ENCODE measurements at places on chromosomes 7 and 10. TPM values are rescaled to one million over a fixed set of nuclear protein-coding genes. Genes with fewer than 3 reads are reported as not detected.

The WIPF3 gene
- total RNA-seq, result under 0.01 TPM

The TMEM196 gene
- total RNA-seq, result not detected

The TFPI2 gene
- total RNA-seq, result 140 TPM

The CALCR gene
- total RNA-seq, result under 0.01 TPM

The SLC18A3 gene
- under 0.01 TPM for total RNA-seq

The FKBP9 gene
- 224 TPM for total RNA-seq

- DNase-seq, result no peak
These were observed 30.5 kb downstream of the CREB5 start for GRCh38 chr7:28442540-28443420.

- no peak for DNase-seq
These were observed 82.4 kb downstream of the DLG5 start for GRCh38 chr10:77844177-77844576.

GRCh38 chr7:79298145-79298760, 155.2 kb downstream of the MAGI2 start:
- DNase-seq, result peak; percentile 78

GRCh38 chr7:117950601-117951260, 77.5 kb upstream of the CTTNBP2 start:
- no peak for DNase-seq

DNA sequence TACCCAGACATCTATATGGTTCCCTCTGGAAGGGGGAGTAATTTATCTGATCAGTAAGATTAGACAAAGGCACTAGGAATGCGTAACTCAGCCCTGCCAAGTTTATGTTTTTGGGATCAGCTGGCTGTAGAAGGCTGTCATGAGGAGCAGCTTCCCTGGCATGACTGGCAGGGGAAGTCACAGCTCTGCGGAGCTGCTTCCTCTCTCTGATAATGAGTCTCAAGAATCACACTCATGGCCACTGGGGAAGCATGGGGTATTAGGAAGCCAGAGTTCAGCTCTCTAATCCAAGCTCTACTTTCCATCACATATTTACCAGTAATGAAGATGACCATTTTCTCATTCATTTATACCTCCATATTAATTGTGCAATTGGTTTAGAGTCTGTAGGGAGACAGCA, 758.9 kb downstream of the GRM8 start:
- DNase-seq, result no peak

DNA sequence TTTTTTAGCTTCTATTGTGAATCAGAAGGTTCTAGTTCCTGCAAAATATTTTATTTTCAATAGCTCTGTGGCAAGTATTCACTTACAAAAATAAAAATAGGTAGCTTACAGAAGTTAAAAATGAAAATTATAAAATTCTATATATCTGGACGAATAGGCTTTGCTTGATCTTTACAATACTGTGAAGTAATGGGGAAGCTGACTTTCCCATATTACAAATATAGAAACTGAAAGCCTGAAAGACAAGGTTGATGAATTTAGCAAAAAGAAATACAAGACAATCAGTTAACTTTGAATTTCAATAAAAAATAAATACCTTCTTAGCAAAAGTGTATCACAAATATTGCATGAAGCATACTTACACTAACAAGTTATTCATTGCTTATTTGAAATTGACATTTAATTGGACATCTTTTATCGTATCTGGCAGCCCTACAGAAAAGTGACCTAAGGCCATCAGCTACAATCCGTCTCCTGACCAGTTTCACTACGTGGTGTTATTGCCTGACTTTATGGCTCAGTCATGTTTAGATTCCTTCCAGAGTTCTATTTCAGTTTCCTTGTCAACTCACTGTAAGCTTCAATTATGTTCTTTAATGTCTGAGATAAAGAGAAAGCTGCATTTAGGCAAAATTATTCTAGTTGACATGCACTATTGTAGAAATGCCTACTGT, 310.5 kb upstream of the HGF start:
- peak; percentile 28 for DNase-seq

GRCh38 chr7:108463613-108464012, 7.4 kb upstream of the NRCAM start:
- DNase-seq, result no peak

DNA sequence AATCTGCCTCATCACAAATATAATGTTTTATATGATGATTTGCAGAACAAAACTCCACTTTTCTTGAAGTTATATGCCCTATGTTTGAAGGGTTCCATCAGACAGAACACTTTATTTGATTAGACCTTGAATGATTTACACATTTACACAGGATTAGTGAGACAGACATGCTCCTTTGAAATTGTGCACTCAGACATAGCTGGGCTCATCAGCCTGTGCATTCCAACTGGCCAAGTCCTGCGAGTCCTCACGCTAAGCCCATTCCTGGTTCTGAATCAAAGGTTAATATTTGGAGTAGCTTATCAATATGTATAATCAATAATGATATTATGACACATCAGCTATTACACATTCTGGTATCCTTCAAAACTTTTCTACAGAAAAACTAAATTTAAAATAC, 173.6 kb downstream of the MBL2 start:
- no peak for DNase-seq

DNA sequence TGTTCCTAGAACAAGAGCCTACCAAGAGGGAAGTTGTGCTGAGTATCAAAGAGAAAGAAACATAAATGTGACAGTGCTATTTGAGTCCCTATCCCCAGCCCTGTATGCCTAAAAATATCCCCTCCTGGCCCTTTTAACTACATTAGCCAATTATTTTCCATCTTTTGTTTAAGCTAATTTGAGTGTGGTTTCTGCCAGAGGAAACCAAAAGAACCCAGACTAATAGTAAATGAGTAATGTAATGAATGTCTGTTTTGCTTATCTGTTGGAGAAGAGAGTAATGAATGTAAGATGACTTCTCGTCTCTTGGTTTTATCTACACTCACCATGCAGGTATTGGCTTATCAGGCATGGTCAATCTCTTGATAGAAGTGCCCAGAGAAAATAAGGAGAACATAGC, 134.4 kb upstream of the CDK1 start:
- DNase-seq, result no peak

- no peak for DNase-seq
These were observed 62.2 kb upstream of the FAM20C start for GRCh38 chr7:130222-130572.

DNA sequence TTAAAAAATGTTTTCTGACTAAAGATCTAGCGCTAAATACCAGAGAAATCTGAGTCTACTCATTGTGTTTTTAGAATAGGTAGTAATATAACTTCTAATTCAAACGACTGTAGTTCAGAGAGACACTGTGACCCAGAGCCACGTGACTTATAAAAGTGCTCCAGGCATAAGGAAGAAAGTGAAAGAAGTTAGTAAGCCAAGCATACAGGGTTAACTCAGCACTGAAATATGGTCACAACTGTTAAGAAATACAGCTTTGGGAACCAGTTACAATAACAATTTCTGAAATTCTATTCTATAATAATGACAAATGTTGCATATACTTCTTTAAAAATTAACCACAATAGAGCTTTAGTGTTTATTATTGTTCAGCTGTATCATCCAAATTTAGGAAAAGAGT, 119.1 kb downstream of the TFEC start:
- DNase-seq, result peak; percentile 4

GRCh38 chr10:132973903-132974241, 31.5 kb upstream of the CFAP46 start:
- no peak for DNase-seq

DNA sequence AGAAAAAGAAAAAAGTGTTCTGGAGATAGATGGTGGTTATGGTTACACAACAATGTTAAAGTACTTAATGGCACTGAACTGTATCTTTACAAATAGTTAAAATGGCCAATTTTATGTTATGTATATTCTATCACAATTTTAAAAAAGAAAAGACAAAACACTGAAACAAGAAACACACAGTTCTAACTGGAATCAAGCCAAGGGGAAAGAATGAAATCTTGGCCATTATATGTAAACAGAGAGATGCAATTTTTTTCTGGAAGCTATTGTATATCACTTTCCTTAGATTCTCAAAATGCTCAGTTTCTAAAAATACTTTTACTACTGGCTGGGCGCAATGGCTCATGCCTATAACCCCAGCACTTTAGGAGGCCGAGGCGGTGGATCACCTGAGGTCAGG, 4.1 kb downstream of the COA1 start:
- DNase-seq, result no peak

DNA sequence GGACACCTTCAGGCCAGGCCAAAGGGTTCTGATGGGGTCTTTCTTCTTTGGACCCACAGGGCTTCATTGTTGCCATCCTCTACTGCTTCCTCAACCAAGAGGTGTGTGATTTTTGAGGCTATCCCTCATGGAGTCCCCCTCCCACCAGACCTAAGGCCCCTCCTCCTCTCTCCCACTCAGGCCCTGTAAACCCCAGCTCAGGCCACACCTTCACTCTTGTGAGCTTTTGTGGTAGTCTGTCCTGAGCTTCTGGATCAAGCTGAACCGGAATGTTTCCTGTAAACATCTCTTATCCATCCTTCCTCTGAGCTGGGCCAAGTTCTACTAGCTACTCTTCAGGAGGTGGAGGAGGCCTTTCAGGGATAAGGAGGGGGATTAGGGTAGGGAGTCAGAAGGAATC, 13.5 kb downstream of the GHRHR start:
- DNase-seq, result no peak

DNA sequence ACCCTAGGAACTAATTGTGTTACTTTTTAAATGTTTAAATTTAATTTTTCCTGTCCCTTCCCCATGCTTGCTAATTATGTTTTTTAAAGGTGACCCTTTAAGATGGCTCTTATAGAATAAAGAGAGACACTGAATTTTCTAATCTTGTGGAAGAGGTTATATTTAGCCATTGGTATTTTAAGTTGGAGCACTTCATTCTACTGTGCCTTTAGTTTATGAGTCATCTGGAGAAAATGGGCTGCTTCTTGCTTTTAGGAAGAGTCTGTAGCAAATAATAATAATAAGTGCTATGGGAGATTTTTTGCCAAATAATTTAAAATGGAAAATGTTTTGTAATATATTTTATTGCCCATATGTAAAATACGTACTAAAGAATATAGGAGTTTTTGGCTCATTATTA, 139.7 kb downstream of the ADK start:
- peak; percentile 57 for DNase-seq

DNA sequence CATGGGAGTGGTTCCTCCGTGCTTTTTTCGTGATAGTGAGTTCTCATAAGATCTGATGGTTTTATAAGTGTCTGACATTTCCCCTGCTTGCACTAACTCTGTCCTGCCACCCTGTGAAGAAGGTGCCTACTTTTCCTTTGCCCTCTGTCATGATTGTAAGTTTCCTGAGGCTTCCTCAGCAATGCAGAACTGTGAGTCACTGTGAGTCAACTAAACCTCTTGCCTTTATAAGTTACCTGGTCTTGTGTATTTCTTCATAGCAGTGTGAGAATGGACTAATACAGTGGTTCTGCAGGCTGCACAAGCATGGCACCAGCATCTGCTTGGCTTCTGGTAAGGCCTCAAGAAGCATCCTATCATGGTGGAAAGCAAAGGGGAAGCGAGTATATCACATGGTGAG, 1144.6 kb downstream of the SORCS3 start:
- no peak for DNase-seq

DNA sequence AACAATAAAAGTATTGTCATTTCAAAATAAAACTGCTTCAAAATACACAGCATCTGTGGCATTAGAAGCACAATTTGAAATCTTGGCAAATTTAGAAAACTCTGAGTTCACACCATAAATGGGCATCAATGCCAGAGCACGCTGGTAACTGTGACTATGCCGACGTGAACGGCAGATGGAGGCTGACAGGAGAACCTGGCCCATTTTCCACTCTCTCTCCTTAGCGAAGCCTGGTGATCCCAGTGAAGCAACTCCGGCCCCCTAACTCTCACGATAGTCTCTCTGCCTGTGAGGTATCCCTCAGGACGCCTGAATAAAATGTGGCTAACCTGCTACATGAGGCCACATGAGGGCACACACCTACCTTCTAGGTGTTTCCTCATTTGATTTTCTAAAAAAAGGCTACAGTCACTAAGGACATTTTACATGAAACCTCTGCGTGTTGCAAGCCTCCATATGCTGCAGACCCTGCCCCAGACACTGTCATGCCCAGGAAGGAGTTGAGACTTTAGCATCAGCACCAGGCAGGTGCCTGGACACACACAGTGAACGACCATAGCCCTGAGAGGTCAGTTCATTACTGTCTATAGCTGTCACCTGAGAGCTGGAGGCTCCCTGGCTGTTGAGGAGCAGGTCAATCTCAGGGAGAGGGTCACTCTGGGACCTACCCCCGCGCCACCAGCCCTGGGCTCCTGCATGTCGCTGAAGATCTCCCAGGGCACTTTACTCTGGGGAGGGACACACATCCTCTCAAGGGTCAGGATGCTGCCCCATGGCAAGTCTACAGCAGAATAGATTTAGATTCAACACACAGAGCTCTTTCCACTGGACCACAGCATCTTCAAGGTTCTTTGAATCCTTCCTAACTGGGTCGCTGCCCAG, 62.9 kb upstream of the CAMK2B start:
- DNase-seq, result no peak

- DNase-seq, result peak; percentile 19
These were observed 55.5 kb upstream of the CABCOCO1 start for GRCh38 chr10:61606959-61607907.

DNA sequence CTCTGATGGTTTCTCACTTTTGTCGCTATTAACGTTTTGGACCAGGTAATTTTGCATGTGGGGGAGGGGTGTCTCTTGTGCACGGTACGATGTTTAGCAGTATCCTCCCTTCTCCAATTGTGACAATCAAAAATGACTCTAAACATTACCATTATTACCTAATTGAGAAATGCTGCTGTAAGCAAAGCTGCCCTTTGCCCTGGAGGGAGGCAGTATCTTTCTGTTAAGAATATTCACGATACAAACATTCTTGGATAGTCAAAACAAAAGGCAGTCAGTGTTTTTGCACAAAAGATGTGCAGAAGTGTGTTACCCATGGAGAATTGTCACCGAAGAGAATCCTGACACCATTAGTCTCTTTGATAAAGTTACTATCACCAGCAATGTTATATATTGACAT, 9.6 kb downstream of the MALSU1 start:
- DNase-seq, result no peak
